ENCODE measurements at places on chromosomes 1 and 21.

GRCh38 chr1:93631626-93632365, 49.8 kb downstream of the BCAR3 start:
- DNase-seq: no peak

- no peak for DNase-seq
These were observed 18.7 kb downstream of the LRRC8D start for GRCh38 chr1:89839516-89839915.

GRCh38 chr1:34049477-34049876, 115.6 kb downstream of the CSMD2 start:
- no peak for DNase-seq

DNA sequence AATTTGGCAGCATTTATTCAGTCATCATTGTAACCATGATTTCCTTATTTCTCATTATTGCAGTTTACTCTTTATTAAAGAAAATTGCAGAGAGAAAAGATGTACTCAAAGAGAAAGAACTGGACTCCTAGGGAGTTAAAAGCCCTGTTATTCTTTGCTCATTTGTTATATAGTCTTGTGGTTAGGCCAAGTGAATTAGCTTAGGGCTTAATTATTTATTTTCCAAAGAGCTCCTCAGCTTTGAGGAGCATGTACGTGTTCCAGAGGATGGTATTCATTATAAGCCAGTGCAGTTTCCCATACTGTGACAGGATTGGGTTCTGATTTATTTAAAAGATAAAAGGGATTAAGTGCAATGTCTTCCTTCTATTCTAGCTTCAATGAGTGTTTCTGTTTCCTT, 86.4 kb downstream of the GPR161 start:
- DNase-seq: no peak

GRCh38 chr1:29465755-29466154, 229.4 kb downstream of the PTPRU start:
- DNase-seq: no peak

Data from NCI-H460 (cell line).